Placental pericyte (primary cell): ENCODE measurements at places on chromosomes 13 and 19. TPM values are rescaled to one million over a fixed set of nuclear protein-coding genes. Genes with fewer than 3 reads are reported as not detected.

PLK5 gene
- total RNA-seq, result not detected in 2 replicates

CYP4F3 gene
- total RNA-seq, result not detected in 2 replicates

TARM1 gene
- total RNA-seq, result not detected in 2 replicates

TPTE2 gene
- total RNA-seq, result 0.22 TPM in 1 of 2 replicates, not detected in the other

STARD13 gene
- total RNA-seq, result 12.7 and 58.7 TPM in 2 replicates

ACTL9 gene
- not detected in 2 replicates for total RNA-seq

PINLYP gene
- 0.66 and 2.4 TPM in 2 replicates for total RNA-seq
